Activated CD4-positive, alpha-beta T cell treated with anti-CD3 and anti-CD28 coated beads, Interleukin-2, Interleukin-4, amounts not matched to agents 100 ng/mL and 50 ng/mL, durations not matched to agents 16 hours and 8 hours (primary cell): ENCODE measurements at places on chromosomes 16 and 17.

GRCh38 chr16:13956635-13957196 lies 36.8 kb downstream of the ERCC4 start:
- no peak for DNase-seq

DNA sequence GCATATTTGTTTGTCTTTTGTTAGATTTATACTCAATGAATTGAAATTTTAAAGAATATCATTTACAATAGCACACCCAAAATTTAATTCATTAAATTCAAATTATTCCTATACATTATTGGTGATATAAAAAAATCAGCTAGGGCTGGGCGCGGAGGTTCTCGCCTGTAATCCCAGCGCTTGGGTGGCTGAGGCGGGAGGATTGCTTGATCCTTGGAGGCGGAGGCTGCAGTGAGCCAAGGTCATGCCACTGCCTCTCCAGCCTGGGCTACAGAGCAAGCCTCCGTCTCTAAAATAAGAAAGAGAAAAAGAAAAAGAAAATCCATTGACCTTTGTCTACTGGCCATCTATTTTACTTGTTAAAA lies 4.5 kb upstream of the PRDM7 start:
- DNase-seq = no peak

GRCh38 chr16:87074641-87075318 lies 242.4 kb downstream of the C16orf95 start:
- no peak for DNase-seq

- no peak for DNase-seq
Measured at GRCh38 chr17:80702315-80703141, 157.9 kb downstream of the RPTOR start.

GRCh38 chr17:2466931-2467330 lies 44.8 kb downstream of the METTL16 start:
- no peak for DNase-seq

DNA sequence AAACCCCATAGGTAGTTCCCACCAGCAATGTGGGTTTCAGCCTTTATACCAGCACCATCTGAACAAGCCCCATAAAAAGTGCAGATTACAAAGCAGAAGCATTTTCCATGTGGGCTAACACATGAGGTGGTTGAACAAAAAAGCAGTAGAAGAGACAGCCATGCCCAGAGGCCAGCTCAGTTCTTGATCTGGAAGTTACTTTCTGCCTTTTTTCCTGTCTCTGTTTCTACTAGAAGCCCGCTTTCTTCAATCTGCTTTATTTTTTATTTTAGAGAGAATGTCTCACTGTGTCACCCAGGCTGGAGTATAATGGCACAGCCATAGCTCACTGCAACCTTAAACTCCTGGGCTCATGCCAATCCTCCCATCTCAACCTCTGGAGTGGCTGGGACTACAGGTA lies 31.5 kb upstream of the APOH start:
- DNase-seq = no peak

DNA sequence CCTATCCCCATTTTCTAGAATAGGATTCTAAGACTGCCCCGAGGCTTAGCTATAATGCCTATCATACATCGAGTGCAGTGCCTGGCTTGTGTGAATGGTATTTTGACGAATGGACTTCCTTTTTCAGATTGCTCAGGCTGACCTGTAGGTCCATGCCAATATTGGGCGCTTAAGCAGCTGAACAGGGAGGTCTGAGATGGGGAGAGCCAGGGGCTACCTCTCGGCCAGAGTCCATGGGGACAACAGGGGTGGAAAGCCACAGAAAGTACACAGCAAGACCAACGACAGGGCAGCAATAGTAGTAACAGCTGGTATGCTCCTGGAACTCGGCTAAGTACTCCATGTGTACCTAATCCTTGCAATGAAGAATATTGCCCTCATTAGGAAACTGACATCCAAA lies 91.7 kb upstream of the WSCD1 start:
- no peak for DNase-seq

DNA sequence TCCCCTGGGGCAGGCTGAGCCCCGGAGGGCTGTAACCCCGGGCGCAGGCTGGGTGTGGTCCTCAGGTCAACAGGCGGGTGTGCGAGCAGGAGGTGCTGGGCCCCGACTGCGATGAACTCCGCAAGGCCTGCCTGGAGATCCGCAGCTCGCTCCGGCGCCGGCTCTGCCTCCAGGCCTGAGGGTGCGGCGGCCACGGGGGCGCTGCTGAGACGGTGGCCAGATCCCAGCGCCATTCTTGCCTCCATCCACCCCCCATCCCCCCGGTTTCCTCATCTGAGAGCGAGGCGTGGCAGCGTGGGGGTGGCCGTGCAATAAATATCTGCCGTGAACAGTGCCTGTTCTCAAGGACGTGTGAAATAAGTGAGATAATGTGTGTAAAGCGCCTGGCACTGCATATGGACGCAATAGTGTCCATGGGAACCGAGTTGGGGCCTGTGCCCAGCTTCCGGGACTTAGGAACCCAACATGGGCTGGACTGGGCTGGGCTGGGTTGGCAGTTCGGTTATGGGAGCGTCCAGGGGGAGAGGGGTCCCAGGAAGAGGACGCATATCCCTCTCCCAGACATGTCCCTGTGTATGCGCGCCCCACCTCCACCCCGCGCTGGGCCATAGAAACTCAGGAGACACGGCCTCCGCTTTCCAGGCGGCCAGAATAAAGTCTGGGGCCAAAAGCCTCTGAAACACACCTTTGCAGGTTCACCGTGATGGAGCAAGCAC lies 15.0 kb downstream of the ZNF213 start:
- DNase-seq = peak; percentile 54

DNA sequence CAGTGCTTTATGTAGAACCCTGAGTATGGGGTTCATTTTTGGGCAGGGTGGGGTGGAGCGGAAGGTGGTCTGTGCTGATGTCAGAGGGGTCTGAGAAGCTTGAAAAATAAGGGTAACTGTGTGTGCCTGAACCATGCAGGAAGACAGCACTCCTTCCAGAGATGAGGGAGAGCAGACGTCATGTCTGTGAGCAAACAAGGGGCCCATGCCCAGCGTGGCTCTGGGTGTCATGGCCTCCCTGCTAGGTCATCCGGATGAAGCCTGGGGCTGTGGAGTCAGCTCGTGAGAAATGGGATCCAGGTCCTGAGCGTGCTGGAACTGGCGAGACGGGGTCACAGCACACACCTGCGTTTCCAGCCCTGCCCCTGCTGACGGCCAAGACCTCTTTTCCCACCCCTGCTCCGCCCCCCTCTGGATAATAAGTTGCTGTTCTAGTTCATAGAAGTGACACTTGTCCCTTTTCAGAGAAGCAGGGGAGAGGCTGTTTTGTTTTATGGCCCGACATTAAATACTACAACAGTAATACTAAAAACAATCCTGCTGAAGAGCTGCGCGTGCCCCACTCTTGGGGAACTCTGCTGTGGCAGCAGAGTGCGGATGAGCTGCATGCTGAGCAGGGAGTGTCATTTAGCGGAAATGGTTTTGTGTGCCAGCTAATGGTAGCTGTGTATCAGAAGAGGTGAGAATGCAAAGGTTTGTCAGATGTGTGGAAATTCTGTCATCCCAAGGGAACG lies 92.6 kb downstream of the RPTOR start:
- DNase-seq = no peak

DNA sequence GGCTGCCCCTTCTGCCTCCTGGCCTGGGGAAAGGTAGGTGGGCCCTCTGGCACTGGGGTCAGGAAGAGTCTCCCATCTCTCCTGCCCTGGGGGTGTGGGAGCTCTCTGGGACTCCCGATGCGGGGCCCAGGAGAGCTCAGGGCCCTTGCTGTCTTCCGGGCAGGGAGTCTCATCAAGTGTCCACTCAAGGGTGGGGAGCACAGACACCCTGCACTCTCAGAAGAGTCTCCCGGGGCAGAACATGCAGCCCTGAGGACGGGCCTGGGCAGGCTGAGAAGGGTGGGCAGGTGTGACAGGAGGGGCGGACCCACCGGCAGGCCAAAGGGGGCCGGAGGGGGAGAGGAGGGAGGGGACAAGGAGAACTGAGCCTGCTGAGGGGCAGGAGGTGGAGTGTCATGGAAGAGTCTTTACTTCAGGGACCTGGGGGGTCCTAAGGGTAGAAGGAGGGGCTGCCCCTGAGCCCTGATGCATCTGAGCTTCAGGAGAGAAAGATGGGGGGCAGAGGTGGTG lies 8.4 kb upstream of the PKMYT1 start:
- DNase-seq = no peak

- DNase-seq = no peak
Measured at GRCh38 chr16:67357561-67357960, 30.9 kb downstream of the LRRC36 start.

GRCh38 chr16:52436339-52437276 lies 110.3 kb downstream of the TOX3 start:
- no peak for DNase-seq

DNA sequence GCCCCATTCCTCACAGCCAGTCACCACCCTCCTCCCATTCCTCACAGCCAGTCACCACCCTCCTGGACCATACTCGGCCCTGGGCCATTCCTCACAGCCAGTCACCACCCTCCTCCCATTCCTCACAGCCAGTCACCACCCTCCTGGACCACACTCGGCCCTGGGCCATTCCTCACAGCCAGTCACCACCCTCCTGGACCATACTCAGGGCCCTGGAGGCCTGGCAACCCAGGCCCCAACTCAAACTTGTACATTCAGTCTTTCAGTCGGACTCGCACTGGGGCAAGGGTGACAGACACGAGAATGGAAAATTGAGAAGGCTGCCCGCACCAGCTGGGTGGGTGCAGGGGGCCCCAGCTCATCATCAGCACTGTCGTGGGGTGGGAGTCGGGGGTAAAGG lies 30.4 kb upstream of the FOXK2 start:
- DNase-seq = no peak

DNA sequence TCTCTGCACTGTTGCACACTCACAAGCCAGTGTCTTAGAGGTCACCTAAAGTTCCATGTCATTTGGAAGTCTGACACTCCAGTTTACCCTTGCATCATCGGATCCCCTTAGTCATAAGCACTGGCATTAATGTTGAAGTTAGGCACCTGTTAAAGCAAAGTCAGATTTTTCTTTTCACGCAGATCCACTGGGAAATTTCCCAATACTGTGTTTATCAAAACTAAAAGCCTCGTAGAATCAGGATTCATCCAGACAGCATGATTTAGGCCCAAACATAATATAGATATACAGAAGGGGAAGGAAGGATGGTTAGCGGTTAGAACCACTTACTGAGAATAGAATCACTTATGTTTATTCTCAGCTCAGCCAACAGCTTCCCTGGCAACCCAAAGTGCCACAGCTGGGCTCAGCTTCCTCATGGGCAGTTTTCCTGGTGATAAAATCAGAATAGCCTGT lies 30.1 kb upstream of the HAPSTR1 start:
- DNase-seq = no peak

DNA sequence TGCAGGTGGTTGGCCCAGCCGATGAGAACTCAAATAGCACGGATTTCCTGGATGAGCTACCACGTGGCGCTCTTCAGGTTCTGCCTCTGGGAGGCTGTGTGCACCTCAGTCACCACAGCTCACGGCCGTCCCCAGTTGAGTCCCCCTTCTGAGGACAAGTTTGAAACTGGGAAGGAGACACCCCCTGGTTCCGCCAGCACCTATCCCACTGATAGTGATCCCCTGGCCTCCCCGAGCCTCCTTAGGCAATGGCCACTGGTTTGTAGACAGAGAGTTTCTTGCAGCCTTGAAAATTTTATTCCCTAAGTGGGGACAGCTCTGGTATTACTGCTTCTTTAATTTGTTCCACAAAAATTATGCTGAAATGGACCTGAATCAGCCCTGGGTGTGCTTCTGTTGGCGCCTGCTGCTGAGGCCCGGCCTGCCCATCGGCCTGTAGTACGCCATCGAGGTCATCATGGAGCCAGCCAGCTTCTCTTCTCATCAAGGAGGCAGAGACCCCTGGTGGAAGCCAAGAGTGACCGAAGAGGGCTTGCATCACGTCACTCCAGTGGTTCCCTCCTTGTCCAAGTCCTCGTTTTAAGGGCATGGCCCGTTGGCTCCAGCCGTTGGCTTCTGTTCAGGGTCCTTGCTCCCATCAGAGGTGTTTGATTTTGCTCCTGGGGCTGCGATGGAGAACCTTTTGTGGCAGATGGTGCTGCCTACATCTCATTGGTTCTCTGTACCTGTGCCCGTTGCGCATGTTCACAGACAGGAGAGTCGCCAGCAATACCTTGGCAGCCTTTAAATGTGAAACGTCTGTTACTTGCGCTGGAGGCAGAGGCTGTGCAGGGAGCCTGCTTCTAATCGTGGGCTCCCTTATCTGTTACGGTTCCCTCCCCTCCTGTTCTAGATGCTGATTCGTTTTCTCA lies 9.3 kb downstream of the SMCR8 start:
- no peak for DNase-seq

DNA sequence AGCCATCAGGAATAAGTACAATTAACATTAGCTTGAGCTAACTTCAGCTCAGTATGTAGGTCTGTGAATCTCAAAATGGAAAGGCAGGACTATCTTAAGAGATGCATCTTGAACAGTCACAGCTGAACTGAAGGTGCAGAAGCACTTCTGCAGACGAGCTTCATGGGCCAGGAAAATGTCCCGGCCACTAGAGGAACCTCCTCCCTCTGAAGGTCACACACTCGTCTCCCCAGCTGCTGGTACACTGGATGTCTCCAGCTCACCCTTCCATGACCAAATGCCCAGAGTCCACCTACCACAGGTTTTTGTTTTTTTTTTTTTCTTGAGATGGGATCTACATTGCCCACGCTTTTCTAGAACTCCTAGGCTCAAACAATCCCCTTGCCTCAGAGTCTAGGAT lies 33.2 kb downstream of the WDR59 start:
- DNase-seq = no peak

- DNase-seq = no peak
Measured at GRCh38 chr16:24589997-24590396, 50.6 kb downstream of the RBBP6 start.

DNA sequence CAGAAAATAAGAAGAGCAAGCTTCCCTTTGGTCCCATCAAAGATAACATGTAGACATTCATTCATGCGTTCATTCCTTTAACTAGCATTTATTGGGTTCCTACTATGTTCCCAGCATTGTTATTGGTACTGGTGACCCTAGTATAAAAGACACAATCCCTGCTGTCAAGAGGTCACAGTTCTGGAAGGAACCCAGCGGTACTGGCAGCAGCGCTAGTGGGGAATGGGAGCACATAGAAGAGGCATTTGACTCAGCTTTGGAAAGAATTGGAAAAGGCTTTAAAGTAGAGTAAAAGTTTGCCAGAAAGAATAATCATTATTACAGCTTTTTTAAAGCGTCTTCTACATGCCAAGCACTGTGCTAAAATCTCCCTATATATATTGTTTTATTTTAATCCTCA lies 41.7 kb upstream of the NF1 start:
- no peak for DNase-seq

DNA sequence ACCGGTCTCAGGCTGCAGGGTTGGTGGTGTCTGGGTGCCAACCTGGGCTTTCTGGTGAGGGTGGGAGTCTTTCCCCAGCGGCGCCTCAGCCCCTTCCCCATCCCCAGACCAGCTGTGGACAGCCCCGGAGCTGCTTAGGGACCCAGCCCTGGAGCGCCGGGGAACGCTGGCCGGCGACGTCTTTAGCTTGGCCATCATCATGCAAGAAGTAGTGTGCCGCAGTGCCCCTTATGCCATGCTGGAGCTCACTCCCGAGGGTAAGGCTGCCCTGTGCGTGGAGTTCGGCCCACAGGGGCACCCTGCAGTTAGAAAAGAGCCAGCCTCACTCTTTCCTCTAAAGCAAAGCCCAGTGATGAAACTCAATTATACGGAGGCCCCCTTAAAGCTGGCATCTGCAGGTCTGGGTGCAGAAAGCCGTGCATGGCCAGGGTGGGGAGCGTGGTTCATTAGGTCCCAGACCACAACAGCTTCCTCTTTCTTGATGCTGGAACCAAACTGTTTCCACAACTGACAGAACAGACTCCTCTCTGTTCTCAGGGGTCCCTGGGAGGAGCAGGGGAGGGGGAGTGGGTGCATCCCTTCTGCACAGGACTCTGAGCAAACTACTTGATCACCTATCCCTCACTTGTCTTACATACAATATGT lies 10.7 kb downstream of the GUCY2D start:
- no peak for DNase-seq

- DNase-seq = peak; percentile 49
Measured at GRCh38 chr16:278863-279366, 1.5 kb upstream of the ARHGDIG start.
